Effector memory CD8-positive, alpha-beta T cell (primary cell): ENCODE measurements at places on chromosomes 5 and 9.

- DNase-seq: no peak
Observed at GRCh38 chr9:128415281-128415680, 5.4 kb upstream of the CERCAM start.

GRCh38 chr9:114212826-114213225 is 57.5 kb downstream of the COL27A1 start:
- no peak for DNase-seq

GRCh38 chr9:129630967-129631673 is 5.2 kb downstream of the NTMT1 start:
- no peak for DNase-seq

DNA sequence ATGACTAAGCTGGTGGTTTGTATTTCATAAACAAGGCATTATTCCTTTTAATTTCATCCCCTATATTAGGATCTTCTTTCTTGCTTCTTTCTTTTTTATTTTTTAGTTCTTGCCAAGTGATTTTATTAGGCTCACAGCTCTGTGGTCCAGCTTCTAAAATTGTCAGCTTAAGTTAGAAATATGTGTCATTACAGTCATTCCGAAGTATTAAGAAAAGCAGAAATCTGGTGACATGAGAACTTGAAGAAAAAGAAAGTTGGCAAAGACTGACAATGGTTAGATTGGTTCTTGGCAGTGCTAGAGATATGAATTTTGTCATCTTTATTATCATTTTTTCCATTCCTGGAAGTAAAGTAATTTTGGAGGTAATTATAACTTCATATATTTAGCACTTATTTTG is 166.5 kb upstream of the PRR16 start:
- no peak for DNase-seq

DNA sequence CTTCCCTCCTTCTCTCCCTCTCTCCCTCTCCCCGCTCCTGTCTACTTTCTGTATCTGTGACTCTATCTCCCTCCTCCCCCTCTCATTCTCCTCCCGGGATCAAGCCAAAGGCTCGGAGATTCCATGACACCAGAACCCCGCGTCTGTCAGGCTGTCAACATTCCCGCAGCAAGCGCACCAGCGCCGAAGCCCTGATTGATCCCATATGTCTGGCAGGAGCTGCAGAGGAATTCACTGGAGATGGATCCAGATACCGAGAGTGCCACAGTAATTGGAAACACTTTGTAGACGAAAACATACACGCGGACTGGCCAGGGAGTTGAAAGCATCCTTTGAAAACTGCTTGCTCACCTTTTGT is 300 bp upstream of the SVEP1 start:
- DNase-seq: no peak

- no peak for DNase-seq
Observed at GRCh38 chr9:76817489-76817888, 53.3 kb downstream of the PCA3 start.

DNA sequence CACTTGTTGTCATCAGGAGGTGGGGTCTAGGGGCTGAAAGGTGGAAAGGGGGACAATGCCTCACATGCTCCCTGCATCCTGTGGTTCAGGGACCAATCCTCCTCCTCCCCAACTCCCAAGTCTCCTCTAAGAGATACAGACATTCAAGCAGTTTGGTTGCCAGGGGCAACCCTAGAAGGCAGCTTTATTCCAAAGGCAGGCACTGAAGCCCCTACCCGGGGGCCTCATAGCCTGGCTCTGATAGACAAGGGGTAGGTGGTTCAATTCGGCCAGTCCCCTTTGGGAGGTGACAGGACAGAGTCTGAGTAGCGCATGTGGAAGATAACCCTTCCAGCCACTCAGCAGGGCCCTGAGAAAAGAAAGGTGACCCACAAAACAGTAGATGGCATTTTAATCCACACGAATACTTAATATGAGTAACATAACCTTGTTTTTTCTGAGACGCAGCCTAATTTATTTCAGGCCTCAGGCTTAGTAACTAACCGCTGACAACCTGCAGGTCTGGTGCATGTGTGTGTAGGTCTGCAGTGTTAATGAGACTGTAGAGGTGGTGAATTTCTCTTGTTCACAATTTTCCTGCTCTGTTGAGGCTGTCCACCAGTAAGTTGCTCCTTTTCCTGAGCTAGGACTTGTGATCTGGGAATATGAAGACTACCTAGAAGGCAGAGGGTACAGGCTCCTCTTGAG is 31.3 kb upstream of the HSPA9 start:
- no peak for DNase-seq

GRCh38 chr5:6084376-6084775 is 294.0 kb downstream of the MED10 start:
- DNase-seq: no peak

DNA sequence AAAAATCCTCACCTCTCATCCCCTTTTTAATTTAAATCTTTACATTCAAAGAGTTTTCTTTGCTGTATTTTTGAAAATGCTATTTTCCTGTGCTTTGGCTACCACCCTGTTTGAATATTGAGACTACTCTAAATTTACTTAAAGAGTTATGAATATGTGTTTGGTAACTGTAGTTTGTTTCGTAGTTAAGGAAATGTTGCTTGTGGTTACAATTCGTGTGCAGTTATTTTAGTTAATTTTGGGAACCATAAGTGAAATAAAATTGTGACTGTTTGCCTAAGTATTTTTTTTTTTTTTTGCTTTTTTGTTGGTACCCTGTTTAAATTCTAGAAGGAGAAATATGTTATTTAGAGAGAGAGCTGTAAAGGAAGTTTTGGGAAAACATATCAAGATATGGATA is 78.7 kb downstream of the XRCC4 start:
- no peak for DNase-seq

- DNase-seq: no peak
Observed at GRCh38 chr9:134071149-134071548, 3.3 kb upstream of the BRD3 start.

DNA sequence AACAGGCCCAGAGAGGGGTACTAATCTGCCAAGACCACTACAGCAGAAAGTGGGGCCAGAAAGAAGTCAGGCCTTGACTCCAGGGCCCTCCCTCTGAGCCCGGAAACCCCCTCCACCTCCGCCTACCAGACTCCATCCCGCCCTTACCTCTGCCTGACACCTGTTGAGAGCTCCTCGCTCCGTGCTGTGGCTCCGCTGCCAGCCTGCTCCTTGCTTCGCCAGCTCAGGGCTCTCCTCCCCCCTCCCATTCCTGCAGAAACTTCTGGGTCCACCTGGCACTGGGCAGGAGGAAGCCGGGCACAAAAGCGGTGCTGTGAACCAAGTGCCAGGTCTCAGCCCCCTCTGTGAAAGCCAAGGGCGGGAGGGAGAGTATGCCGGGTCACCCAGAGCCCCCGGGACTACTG is 6.4 kb upstream of the ST6GALNAC6 start:
- DNase-seq: peak; percentile 75

- DNase-seq: no peak
Observed at GRCh38 chr9:5843794-5844471, 11.0 kb upstream of the ERMP1 start.

DNA sequence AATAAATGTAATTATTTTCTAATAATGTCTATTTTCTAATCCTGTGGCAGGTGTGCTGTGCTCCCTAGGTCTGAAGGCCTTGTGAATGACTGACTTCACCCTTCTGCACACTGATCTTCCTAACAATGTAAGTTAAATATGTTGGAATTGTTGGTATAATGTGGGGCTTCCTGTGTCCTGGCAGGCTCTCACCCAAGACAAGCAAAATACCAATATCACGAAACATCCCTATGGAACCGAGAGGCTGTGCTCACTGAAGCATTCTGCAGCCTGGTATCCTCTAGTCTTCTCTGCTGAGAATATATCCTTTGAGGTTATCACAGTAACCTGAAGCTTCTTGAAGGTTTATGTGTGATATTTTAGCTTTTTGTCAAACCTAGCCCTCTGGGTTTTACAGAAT is 159.4 kb downstream of the GABRB2 start:
- no peak for DNase-seq

- DNase-seq: no peak
Observed at GRCh38 chr9:35481347-35481975, 8.4 kb upstream of the RUSC2 start.

DNA sequence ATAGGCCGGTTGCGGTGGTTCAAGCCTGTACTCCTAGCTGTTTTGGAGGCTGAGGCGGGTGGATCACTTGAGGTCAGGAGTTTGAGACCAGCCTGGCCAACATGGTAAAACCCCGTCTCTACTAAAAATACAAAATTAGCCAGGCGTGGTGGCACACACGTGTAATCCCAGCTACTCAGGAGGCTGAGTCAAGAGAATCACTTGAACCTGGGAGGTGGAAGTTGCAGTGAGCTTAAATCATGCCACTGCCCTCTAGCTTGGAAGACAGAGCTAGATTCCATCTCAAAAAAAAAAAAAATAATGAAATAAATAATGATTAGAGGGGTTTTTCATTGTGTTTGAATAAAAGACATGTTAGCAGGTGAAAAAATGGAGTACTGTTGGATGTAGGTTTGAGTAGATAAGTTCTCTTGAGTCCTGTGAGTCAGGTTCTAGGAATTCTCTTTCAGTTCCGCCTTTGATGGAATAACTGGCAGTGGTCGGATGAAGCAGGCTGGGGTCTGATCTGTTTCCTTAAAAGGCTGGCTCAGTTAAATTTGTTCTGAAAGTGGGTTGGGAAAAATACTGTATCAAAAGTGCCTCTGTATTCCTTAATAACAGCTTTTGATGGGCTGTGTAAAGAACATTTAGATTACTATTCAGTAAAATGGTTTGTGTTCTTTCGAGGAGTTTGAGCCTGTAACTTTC is 73.2 kb downstream of the AOPEP start:
- no peak for DNase-seq

GRCh38 chr9:121500165-121500478 is 478 bp upstream of the GGTA1 start:
- no peak for DNase-seq

GRCh38 chr5:173718469-173718868 is 102.0 kb upstream of the BOD1 start:
- no peak for DNase-seq

GRCh38 chr5:135269199-135269598 is 129.8 kb downstream of the MACROH2A1 start:
- DNase-seq: no peak

GRCh38 chr5:172633403-172633970 is 7.6 kb upstream of the NEURL1B start:
- no peak for DNase-seq

DNA sequence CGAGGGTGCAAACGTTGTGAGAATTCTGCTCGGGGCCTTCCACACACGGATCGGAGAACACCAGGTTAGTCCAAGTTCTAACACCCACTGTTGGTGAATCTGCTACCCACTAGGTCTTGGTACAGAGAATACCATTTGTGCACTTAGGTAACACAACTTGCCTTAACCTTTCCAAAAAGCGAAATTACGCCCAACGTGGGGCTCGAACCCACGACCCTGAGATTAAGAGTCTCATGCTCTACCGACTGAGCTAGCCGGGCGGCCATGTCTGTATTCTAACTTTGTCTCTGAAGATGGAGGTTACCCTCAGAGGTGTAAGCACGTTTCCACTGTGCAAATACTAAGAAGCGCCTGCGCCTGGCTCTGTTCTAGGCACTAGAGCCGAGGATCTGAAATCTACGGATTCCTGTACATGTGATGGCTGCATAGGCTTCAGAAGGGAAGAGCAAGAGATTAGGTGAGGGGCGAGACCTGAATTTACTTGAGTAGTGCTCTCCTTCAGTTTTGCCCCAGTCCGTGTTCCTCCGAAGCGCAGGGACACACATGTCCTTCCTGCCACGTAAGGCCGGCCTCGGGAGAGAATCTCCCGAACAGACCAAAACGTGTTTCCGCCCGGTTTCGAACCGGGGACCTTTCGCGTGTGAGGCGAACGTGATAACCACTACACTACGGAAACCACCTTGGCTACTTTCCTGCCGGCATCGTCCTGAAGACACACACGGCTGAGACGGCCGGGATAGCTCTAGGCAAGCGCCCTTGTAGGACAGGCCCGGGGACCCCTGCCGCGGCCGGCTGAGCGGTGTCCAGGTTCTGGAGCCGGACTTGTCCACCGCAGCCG is 1.1 kb upstream of the TRIM41 start:
- DNase-seq: peak; percentile 98

DNA sequence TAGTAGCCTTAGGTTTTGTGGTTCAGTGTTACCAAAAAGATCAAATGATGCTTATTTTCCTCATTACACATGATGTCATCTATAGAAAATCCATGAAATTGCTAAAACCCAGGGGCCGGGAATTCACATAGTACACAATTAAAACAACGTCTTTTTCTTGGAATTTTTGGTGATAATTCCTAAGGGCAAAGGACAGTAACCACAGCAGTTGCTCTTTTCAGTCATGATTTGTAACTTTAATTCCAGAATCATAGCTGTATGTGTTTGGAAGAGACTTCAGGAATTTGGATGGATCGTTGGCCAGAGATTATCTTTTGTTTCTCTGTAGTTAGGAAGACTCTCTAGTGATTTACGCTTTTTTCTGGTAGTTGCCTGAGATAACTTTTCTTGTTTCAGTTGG is 748.7 kb downstream of the TLE4 start:
- no peak for DNase-seq

DNA sequence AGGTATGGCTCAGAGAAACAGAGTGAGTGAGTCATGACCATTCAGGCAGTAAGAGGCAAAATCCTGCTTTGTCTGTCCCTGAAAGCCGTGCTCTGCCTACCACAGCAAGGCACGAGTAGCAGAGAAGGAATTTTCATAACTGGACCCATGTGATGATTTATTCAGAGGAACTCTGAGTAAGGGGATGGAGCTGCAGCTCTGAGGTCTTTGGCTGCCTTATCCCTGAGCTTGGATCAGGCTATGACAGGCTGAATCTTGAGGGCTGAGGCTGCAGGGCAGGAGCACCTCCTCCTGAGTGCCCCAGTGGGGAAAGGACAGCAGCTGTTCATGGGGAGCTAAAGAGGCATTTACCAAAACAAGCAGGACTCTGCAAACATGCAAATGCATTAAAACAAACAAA is 183.4 kb downstream of the PAPPA start:
- no peak for DNase-seq

GRCh38 chr5:90548069-90548593 is 10.5 kb upstream of the ADGRV1 start:
- no peak for DNase-seq

- no peak for DNase-seq
Observed at GRCh38 chr5:141519605-141520565, 31.0 kb downstream of the PCDHGC5 start.

GRCh38 chr5:156037151-156037909 is 289.6 kb upstream of the SGCD start:
- no peak for DNase-seq

DNA sequence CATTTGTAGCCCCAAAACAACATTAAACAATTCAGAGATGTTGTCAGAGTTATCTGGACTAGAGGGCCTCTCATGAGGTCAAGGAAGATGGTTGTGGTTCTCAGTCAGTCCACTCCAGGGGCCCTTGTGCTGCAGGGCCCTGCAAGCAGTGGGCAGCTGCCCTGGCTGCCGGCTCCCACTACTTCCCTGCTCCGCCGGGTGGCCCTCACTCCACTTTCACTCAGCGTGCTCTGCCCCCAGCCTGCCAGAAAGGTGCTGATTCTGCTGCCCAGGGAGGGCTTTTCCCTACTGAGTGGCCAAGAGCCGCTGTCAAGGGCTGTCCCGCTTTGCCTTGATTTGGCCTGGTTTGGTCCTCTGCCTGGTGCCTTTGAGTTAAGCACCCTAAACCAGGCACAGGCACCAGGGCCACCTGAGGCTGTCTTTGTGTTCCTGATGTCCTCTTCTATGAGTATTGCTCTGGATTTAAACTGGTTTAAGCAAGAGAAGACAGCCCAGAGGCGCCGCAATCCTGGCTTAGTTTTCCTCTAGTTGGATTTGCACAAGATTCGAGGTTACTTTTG is 117.2 kb downstream of the GADD45G start:
- no peak for DNase-seq
